HepG2 (cell line): ENCODE measurements at places on chromosomes 6 and 20. TPM values are rescaled to one million over a fixed set of nuclear protein-coding genes. Genes with fewer than 3 reads are reported as not detected.

The ECHDC1 gene
- 25.4 and 32.8 TPM in 2 replicates for polyA plus RNA-seq

The GCM1 gene
- 0.03 and 0.04 TPM in 2 replicates for polyA plus RNA-seq

The SIGLEC1 gene
- 0.01 TPM in 1 of 2 replicates, not detected in the other for polyA plus RNA-seq

The EEF1A2 gene
- polyA plus RNA-seq: 0.87 and 1.8 TPM in 2 replicates

The AGER gene
- 5.1 and 5.7 TPM in 2 replicates for polyA plus RNA-seq

The THBS2 gene
- polyA plus RNA-seq: 0.12 and 0.26 TPM in 2 replicates

The COL21A1 gene
- 0.13 and 0.27 TPM in 2 replicates for polyA plus RNA-seq

The STMN3 gene
- 21.0 and 28.5 TPM in 2 replicates for polyA plus RNA-seq

The CEP85L gene
- polyA plus RNA-seq: 0.44 and 0.77 TPM in 2 replicates

The HDGFL1 gene
- not detected in 2 replicates for polyA plus RNA-seq

The KHDRBS2 gene
- not detected in 2 replicates for polyA plus RNA-seq

The BCAS1 gene
- 0.55 and 0.95 TPM in 2 replicates for polyA plus RNA-seq

The BEND6 gene
- 0.10 and 0.21 TPM in 2 replicates for polyA plus RNA-seq

The IP6K3 gene
- polyA plus RNA-seq: 0.18 and 0.48 TPM in 2 replicates
